ENCODE measurements at places on chromosomes 3 and 15.
A peak's percentile ranks its signal among the peaks of the same experiment; 100 is the strongest.

DNA sequence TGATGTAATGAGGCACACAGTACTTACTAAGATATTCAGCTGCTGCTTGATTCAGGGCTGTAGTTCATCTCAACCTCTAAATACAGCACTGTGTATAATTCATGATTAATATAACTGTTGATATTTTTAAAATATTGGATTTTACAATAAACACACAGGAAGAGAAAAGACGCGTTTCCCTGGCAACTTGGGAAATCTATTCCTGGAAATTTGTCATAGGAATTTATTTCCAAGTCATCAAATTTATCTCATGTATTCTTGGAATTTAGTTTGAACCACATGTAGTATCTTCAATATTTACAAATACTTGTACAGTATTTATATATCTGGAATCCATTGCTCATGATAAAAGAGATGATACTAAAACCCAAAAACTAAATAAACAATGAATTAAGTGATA lies 30.6 kb downstream of the EPHA3 start:
- no peak for DNase-seq

DNA sequence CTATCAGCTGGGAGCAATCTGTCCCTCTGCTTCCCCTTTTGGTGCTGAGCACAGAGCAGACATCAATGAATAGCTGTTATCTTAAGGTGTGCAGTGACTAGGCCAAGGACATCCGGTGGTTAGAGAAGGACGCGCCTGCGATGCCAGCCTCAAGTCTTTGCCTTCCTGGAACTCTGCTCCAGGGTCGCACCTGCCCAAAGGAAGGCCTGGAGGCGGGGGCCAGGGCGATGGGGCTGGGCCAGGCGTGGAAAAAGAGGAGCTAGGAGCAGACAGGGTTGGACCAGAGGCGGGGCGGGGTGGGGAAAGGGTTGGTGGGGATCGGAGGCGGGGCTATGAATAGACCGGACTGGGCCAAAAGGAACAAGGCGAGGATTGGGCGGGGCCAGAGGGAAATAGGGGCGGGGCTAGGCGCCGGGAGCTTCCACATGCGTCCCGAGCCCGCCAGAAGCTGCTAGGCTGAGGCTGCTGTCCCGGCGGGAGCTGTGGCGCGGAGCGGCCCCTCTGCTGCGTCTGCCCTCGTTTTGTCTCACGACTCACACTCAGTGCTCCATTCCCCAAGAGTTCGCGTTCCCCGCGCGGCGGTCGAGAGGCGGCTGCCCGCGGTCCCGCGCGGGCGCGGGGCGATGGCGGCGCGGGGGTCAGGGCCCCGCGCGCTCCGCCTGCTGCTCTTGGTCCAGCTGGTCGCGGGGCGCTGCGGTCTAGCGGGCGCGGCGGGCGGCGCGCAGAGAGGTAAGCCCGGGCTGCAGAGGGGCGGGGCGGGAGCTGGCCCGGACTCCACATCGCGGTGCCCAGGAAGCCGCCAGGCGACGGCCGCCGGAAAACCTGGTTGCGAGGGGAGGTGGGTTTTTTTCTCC lies at the start of gene CHRNA5:
CHRNA5 (plus strand) TSS at position 424 of the 854 bp plus-strand sequence; CDS start at position 624, 200 bp downstream.
- peak; percentile 35 for DNase-seq

DNA sequence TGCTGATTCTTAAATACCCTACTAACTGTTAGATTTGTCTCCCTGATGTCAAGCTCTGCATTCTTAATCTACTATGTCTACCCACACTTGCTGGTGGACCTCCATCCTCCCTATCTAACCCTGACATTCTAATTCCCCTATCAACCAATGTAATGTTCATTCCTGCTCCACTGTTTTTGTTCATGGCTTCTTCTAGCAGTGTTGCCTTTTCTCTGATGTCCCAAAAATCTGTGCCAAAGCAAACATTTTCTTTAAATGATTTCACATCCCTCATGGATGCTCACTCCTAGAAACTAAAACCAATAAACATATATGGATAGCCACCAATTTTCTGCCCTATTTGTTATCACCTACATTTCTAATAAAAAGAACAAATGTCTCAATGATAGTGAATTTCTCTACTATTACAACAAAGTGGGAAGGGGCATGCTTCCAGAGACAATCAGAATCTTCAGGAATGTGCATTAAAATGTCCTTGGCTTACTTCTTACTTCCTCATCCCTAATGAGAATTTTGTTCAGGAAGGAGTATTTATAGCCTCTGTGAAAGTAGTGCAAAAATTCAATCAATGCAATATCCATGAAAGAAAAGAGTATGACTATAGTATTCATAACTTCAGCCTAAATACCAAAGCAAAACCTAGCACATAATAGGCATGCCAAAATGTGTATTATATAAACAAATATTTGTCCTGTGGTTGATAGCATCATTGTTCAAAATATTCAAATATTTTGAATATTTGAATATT lies 273.3 kb downstream of the ZNF385D start:
- DNase-seq = no peak

- DNase-seq = no peak
Observed at GRCh38 chr3:124517306-124517705, 212.9 kb upstream of the UMPS start.

- DNase-seq = no peak
Observed at GRCh38 chr3:43902415-43902814, 211.7 kb downstream of the ABHD5 start.

DNA sequence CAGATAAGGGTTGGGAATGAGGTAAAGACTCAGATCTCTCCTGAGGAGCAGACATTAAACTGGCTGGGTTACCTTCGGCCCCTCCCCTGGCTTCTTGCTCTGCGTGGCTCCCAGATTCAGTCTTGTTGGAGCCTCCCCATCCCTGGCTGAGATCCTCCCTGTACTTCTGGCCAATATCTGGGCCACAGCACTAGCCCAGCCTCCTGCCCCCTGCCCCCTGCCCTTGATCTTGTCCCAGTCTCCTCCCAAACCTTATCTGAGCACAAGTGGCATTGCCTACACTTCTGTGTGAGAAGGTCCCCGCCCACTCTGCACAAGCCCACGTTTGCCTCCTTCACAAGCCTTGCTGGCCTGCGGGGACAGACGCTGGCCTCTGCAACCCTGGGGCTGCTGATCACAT lies 16.8 kb downstream of the PLA2G4F start:
- DNase-seq = no peak

- DNase-seq = no peak
Observed at GRCh38 chr3:128495435-128495970, 2.5 kb upstream of the GATA2 start.

DNA sequence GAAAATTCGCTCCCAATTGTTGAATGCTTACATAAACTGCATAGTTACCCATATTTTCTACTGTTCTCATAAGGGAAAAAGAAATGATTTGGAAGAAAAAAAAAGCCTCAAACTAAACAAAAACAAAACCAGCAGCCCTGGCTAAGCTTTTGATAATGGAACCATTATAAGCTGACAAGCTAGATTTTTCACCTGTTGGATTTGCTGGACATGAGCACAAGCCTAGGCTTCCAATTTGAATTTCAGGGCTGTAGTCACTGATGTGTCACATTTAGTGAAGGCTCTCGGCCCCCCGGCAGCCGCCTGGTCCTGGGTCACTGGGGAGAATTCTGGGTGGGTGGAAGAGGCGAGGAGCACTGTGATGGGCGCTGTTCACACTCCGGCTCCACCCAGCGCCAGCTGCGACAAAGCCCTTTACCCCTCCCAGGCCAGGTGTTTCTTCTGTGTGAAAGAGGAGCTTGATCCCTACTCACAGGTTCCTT lies 4.6 kb downstream of the FBXL22 start:
- no peak for DNase-seq
